ENCODE measurements at places on chromosomes 7 and 10. TPM values are rescaled to one million over a fixed set of nuclear protein-coding genes. Genes with fewer than 3 reads are reported as not detected.

DNA sequence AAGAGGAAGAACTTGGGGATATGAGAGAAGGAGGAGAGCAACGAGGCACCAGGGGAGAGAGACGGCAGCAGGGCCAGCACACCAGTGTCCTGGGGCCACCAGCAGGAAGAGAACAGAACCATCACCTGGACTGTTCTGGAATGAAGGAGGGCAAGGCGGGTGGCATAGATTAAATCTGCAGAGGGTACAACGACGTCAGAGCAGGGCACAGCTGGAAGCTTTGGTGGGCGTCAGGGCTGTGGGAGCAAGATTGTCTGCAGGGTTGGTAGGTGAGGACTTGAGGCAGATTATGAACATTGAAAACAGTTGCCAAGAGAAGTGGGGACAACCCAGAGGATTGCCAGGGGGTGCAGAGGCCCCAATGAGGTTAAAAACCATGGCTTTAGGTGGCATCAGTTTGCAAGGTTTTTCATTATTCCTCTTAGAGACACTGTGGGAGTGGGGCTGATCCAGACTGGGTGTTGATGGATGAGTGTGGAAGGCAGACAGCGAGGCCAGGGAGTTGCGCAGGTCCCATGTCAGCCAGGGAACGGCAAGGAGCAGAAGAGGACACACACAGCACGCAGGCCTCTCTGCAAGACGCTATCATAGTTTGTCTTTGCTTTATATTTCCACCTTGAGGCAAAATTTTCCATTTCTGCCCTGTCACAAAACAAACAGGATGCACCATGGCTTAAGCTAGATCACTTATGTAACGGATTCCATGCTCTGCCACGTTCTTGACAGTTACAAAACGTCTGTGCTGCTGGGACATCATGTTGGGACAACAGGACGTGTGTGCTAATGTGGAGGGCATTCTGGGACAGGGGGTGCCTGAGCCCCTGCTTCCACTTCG, 52.5 kb upstream of the LEP start:
- DNase-seq = no peak

GRCh38 chr10:113357681-113358300, 195.1 kb upstream of the HABP2 start:
- DNase-seq = no peak

- DNase-seq = no peak
Measured at GRCh38 chr7:114936471-114936870, 14.6 kb downstream of the MDFIC start.

GRCh38 chr10:110815354-110816004, 56.2 kb upstream of the PDCD4 start:
- no peak for DNase-seq

TRIM73 gene
- 1.4 TPM for total RNA-seq

DNA sequence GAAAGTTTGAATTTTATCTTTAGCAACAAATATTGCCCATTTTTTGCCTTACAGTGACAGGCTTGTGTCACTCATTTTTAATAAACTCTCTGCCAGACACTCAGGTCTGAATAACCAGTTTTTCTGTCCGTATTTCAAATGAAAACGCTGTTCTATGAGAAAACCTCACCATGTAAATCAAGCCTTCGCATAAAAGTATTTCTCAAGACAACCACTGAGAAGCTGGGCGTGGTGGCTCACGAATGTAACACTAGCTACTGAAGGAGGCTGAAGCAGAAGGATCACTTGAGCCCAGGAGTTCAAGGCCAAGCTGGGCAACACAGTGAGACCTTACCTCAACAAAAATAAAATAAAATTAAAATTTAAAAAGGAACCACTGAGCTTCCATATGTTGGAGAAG, 339.3 kb downstream of the PARD3 start:
- DNase-seq = no peak

DNA sequence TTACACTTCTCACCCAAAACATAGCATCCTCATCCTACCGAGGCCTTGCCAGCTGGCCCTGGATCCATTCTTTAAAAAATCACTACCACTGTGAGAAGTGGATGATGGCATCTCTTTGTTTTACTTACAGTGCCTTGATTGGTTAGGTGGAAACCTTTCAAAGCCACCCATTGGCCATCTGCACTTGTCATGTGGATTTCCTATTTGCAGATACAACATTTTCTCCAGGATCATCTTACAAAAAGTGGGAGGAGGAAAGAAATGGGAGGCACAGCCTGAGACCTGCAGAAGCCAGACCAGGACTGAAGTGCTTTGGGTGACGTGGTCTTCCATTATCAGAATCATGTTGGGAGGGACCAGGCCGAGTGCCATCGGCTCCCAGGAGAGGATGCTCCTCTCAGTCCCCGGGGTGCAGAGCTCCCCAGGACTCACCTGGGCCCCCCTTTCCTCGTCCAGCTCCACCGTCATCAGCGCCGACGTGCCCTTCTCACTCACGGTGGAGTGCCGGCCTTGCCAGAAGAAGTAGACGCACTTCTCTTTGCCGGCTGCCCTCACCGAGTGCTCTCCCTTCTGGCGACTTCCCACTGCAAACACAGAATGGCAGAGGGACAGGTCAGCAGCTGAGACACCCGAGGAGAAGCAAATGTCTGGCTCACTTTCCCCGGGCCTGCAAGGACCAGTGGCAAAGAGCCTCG, 161.2 kb downstream of the SVIL start:
- DNase-seq = no peak
